ENCODE measurements at places on chromosomes 11 and 22. TPM values are rescaled to one million over a fixed set of nuclear protein-coding genes. Genes with fewer than 3 reads are reported as not detected.

The RFPL1 gene
- not detected for total RNA-seq

The BMAL1 gene
- total RNA-seq = 15.8 TPM

The GGTLC3 gene
- total RNA-seq = not detected

The PGA4 gene
- total RNA-seq = 5.2 TPM

The ELFN2 gene
- not detected for total RNA-seq

DNA sequence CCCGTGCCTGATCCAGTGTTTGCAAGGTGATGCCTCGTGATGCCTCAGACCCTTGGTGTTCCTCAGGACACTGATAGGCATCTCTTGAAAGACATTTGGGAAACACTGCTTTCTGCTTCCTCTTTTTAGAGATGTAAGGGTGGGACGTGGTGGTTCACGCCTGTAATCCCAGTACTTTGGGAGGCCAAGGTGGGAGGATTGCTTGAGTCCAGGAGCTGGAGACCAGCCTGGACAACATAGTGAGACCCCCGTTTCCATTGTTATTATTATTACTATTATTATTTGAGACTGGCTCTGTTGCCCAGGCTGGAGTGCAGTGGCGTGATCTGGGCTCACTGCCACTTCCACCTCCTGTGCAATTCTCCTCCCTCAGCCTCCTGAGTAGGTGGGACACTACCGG lies 6.5 kb upstream of the SOX10 start:
- no peak for DNase-seq

DNA sequence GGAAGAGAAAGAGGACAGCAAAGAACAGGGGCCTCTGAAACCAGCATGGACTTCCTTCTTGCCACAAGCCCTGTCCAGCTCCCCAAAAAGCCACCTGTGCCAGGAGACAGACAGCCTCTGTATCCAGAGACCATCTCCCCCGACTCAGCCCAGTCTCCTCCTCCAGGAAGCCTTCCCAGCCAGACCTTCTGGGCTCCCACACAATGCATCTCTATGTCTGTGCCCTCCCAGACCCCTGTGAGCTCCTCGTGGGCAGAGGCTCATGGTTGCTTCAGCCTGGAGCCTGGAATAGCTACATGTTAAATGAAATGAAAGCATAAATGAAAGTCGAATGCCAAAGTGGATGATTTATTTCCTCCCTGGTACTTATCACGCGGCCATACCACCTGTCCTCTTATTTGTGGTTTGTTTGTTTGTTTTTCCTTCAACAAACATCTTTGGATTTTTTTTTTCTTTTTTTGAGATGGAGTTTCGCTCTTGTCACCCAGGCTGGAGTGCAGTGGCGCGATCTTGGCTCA lies 7.3 kb upstream of the ARAP1 start:
- DNase-seq = no peak

DNA sequence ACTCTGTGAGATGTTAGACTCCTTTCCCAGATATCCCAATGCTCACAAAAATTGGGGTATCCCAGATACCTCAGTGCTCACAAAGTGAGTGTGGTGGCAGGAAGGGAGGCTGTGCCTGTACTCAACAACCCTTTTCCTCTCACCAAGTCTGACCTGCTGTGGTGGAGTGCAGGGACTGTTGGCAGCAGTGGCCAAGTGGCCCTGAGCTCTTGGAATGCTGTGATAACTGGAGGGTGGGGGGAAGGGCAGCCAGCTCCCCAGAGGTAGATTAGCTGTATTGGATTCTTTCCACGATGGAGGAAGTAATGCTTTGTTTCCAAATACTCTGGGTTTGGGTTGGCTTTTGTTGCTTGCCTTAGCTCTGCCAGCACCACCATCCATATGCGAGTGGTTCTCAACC lies 46.0 kb upstream of the OR9Q1 start:
- no peak for DNase-seq

DNA sequence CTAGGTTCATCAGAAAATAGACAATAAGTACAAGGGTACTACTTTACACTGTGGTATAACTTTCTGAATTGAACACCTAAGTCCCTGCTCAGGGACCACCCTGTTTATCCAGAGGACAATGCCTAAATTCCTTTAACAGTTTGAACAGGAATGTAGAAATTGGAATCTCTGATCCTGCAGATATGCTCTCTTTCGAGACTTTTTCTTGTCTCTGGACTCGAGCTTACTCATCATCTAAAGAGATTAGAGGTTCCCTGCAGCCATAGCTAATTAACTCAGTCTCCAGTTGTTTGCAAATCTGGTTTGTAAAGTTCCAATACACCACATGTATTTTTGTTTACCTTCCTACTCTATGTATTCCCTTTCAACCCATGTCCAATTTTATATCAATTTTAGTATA lies 1.0 kb downstream of the HOATZ start:
- DNase-seq = no peak

DNA sequence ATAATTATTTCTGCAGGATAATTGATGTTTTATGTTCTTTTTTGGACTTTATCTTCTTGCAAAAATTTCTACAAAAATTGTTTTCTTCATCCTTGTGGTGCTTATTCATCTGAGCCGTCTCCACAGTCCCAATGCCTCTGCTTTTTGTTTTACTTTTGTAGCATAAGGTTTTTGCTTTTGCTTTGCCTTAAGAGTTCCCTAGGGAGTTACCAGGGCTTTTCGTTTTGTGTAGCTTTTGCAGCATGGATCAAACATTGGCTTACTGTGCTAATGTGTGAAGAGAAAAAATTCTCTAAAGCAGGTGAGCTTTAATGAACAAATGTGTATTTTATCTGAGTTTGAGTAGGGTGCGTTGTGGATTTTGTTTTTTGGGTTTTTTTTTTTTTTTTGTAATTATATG lies 11.8 kb downstream of the XBP1 start:
- no peak for DNase-seq
